ENCODE measurements at places on chromosomes 3 and 15.

DNA sequence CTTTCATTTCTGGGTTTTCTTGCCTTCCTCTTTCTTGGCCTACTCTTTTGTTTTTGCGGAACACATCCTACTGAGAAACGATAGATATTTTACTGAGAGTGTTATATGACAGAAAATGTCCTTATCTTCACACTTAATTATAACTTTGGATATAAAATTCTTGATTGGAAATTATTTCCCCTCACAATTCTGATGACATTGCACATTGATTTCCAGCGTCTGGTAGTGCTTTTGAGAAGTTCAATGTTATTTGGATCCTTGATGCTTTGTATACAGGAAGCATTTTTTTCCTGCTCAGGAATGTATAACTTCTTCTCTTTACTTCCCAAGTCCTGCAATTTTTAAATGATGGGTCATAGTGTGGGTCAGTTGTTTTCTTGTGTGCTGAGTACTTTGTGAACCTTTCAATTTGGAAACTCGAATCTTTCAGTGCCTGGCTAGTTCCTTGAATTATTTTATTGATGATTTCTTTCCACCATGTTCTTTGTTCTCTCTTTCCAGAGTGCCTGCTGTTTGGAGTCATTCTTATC, 183.9 kb downstream of the PDCD6IP start:
- DNase-seq, result no peak

DNA sequence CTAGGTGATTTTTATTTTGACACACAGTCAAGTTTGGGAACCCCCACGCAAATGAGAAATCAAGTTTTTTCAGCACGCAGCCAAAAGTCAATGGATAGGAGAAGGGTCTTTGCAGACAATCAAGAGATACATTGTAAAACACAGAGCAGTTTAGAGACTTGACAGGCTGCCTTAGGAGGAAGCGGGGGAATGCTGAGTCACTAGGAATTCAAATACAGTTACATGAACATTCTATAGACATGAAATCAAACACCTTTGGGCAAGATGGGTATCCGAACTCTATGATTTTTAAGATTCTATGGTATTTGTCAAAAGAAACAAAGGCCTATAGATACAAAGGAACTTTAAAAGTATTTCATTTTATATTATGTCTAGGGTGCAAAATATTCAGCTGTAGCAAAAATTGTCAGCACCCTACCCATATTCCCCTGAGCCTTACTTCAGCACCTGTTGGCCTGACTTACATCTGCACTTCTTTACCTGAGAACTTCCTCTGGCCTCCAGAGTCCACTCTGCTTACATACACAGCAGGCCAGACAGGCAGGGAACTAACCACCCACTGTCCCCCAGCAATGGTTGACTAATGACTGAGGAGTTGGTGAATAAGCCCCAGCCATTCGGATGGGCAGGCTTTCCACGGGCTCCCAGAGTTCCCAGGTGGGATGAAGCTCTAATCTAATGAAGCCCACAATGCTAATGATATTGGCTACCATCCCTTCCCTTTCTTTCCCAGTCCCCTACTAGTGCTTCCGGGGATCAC, 289.3 kb upstream of the RORA start:
- no peak for DNase-seq

DNA sequence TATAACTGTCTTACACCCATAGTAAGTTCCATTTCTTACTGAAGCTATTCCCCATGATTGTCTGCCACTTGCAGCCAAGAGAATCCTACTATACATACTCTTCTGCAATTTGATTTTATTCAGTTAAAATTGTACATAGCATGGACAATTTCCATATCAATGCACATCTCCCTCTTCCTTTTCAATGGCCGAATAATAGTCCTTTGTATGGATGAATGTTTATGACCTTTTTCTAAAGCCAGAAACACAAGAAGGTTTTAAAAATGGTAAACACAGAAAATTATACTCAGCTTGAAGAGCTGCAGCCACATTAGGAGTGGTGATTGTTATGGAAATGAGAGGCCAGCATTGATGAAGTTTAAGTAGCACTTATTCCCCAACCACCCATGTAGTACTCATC, 8.5 kb upstream of the ERC2 start:
- DNase-seq, result no peak

DNA sequence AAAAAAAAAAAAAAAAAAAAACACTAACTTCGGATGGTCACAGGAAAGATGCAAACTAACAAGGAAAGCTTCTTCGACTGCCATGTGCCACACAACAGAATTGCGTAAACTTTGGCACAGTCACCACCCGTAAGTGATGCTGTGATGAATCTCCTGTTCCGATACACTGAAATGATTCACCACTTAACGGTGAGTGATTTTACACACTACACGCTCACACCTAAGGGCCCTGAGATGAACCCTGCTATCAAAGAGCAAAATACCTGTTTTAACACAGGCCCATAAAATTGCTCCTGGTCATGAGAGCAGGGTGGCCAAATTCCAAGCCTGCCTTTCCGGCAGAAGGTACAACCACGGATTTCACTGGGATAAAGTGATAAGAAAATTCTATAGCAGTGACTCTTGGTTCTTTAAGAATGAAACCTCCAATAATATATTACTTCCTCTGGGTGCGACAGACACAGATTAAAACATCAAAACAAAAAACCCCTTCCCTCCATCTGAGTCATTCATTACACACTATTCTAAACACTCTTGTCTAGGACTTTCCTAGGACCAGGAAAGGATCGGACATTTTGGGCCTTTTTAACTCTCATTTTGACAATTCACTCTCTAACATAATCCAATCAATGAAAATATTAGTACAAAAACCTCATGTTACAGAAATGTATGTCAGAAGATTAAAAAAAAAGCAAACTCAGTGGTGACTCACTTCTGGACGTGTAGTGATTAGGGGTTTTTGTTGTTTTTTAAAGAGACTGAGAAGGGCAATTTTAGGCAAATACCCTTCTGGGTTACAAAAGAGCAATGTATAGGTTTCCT, 28.3 kb downstream of the LRIG1 start:
- DNase-seq, result no peak

DNA sequence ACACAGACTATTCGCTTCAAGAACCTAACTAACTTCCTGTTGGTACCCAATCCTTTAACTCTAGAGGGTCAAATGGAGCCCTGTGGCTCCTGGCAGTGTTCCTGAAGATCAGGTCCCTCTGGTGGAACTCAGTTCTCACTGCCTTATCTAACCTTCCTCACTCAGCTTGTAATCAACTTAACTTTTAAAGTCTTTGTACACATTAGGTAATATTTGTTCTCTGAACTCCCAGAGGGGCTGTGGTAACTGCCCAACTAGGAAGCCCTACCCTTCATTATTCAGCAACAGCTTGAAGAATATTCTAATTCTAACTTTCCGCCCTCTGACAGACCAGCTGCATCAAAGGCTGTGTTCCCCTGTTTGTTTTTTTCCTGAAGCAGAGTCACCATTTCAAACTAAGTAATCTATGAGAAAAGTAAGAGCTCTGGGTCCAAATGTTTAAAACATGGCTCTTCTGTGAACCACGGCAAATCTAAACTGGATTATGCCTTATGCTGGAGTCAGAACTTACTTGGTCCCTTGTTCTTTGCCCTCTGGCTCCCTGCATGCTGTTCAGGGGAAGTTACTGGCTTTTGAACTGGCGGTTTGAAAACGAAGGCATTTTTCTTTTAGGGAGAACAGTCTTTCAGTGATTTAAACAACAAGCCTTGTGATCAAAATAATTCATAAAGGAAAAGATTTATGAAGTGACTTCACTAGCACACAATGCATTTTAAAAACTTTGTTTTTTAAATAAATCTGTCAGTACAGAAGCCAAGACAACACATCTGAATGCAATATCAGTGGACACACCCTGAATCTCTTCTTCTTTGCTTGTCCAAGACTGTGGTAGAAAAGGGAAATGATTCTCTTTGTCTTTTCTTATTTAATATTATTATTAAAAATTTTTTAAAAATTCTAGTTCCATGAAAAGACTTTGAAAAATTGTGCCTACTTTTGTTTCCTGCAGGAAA, 365.6 kb downstream of the TIGIT start:
- no peak for DNase-seq

DNA sequence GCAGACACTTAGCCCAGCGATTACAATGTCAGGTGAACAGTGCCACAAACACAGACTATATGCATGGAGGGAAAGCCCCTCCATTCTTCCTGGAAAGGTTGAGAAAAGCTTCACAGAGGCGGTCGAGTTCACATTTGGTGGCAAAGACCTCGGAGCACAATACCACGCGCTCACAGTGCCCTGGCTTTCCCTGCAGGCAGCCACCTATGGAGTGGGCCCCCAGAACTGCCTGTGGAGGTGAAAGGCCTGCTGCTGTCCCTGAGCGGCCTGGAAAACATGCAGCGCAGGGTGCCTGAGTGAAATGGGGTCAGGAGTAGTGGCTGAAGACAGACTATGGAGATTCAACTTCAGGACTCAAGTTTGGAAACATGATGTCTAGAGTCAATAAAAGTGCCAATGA, 26.9 kb downstream of the PDIA5 start:
- no peak for DNase-seq

- no peak for DNase-seq
These were observed 76.7 kb upstream of the FAM3D start for GRCh38 chr3:58743296-58743695.

DNA sequence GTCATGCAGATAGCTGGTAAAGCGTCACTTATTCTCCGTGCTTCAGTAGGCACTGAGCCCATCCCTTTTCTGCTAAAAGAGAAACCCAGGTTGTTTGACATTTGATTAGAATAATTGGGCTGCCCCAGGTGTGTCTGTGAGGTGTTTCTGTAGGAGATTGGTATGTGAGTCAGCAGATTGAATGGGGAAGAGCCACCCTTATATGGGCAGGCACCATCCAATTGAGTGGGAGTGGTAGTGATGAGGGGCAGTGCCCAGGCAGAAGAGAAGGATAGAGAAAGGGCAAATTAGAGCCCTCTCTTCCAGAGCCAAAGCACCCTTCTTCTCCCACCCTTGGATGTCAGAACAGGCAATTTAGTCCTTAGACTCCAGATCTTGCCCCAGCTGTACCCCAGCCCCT, 384.3 kb upstream of the GBE1 start:
- no peak for DNase-seq

DNA sequence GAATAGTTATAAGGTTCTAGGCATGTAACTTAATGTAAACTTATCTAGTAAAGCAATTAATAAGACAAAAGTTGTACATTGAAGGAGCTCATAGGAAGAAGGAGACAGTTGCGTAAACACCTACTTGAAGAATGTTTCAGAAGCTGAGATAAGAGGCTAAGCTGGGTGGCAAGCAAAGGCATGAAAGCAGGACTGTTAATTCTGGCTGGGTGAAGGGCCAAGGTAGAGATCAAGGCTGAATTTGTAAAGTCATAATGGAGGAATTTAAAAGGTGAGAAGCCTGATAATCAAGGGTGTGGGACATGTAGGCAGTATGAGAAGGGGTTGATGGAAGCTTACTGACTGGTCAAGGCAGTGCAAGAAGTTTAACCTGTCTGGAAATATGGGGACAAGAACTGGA, 80.4 kb upstream of the TGFBR2 start:
- no peak for DNase-seq

GRCh38 chr3:149658744-149659497, 1.1 kb upstream of the WWTR1 start:
- DNase-seq, result no peak

GRCh38 chr3:112020674-112021085, 13.9 kb upstream of the TMPRSS7 start:
- DNase-seq, result no peak

DNA sequence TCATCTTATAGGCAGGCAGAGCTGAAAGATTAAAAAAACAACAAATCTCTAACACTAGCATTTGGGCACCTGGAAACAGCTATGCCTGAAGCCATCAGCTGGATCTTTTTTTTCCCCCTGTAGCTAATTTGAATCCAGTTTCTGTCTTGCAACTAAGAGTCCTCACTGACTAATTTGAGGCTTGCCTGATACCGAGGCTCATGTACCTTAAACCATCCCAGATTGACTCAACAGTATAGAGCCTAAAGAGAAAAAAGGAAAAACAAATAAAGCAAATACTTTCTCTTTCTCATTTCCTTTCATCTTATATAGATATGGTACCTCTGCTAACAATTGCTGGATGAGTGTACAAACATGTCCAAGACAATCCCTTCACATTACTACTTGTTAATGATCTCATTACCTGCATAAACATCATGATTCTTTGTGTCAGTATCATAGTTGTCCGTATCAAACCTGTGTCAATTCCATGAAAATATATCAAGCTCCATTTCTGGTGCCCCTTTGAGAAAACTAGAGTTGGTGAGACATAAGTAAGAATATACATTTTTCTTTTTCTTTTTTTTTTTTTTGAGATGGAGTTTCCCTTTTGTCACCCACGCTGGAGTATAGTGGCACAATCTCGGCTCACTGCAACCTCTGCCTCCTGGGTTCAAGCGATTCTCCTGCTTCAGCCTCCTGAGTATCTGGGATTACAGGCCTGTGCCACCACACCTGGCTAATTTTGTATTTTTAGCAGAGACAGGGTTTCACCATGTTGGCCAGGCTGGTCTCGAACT, 43.1 kb downstream of the BHLHE40 start:
- DNase-seq, result no peak

GRCh38 chr3:150755902-150756301, 7.1 kb downstream of the SIAH2 start:
- DNase-seq, result no peak

- DNase-seq, result no peak
These were observed 1.0 kb upstream of the BTBD1 start for GRCh38 chr15:83068054-83068453.

- DNase-seq, result no peak
These were observed 32.6 kb downstream of the ABCC5 start for GRCh38 chr3:183984749-183985729.

Data from putamen (tissue), 1 donor.